ENCODE measurements at places on chromosomes 1 and 21. TPM values are rescaled to one million over a fixed set of nuclear protein-coding genes. Genes with fewer than 3 reads are reported as not detected.

DNA sequence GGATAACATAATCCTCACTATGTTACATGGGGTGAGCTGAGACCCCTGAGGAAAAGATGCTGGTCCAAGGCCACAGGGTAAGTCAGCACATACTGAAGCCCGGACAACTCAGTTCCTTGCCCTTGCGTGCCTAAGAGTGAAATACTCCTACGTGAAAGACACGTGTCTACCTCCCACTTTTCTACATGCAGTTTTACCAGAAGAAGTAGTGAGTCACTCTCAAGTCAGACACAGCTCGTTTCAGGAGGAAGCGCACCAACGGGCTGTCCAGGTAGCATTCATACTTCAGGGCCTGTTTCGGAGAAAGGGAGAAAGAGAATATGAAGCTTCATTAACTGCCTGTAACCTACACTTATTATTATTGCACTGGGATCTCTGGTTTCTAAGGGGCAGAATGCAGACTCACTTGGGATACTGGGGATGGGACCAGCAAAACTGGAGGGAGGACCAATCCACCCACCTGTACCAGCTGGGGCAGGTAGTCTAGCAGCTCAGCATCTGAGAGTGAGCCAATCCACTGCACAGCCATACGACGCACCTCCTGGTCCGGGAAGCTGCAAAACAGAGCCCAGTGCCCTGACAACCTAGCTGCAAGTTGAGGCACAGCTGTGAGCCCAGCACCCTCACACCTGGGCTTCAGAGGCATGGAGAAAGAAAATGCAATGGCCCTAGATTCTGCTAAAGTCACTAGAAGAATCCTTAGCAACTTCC is 32.4 kb upstream of the PPP1R15B start:
- no peak for DNase-seq
- no peak overlapping the region for H3K27ac ChIP-seq
- H3K4me3 ChIP-seq: no peak overlapping the region
- no peaks in the 10 kb centered on the region for H3K27me3 ChIP-seq
- H3K4me1 ChIP-seq: peaks cover under 1% of the 10 kb centered on the region

DNA sequence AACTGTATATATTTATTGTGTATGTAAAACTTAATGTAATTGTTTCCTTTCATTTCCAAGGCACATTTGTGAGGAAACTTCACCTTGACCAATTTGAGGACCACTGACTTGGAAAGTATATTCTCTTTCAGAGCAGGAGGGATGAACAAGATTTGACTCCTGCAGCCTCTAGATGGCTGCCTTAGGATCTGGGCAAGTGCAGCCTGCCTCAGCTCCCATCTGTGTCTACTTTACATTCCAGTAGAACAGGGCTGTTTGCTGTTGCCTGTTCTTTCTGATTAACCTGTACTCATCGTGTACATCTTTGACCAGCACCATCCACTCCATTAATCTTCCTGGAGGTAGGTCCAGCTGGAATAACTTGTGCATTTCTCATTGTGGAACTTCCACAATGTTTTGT is 312.8 kb downstream of the HLX start:
- H3K27me3 ChIP-seq: no peaks in the 10 kb centered on the region
- no peak for DNase-seq
- no peak overlapping the region for H3K4me3 ChIP-seq
- H3K36me3 ChIP-seq: no peaks in the 10 kb centered on the region

DNA sequence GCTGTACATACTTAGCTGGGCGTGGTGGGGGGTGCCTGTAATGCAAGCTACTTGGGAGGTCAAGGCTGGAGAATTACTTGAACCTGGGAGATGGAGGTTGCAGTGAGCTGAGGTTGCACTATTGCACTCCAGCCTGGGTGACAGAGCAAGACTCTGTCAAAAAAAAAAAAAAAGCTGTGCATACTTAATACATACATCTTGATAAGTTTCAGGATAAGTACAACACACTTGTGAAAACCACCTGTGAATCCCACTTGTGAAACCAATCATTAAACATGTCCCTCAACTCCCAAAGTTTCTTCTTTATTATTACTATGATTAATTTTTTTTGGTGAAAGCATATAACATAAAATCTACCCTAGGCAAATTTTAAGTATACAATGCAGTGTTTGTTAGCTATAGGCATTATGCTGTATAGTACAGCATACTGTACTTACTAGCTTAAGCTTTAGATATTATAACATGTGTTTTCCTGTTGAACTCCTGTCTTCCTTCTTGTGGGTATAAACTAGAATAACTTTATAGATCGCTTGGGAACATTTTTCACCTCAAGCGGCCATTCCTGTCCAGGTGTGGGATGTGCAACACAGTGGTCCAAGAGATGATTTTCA is 41.4 kb downstream of the DISC1 start:
- H3K27ac ChIP-seq: no peak overlapping the region
- H3K27me3 ChIP-seq: no peaks in the 10 kb centered on the region
- no peaks in the 10 kb centered on the region for H3K36me3 ChIP-seq
- no peak overlapping the region for H3K4me3 ChIP-seq
- no peak for DNase-seq

DNA sequence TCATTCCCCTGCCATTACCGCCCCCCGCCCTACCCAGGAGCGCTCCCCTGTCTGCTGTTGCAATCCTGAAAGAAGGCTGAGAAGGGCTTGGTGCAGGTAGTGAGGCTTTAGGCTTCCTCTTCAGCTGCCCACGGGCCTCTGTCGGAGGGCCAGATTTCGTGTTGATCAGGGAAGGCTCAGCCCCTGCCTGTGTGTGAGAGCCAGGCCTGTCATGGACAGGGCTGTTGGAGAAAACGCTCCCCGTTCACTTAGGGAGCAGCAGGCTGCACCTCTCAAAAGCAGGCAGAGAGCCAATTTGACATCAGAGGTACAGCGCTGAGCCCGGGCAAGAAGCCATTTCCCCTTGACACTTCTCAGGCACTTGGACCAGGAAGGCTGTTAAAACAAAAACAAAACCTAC is 19.0 kb downstream of the TEX35 start:
- no peak overlapping the region for H3K4me3 ChIP-seq
- H3K27me3 ChIP-seq: no peaks in the 10 kb centered on the region
- no peaks in the 10 kb centered on the region for H3K36me3 ChIP-seq
- no peak overlapping the region for H3K27ac ChIP-seq

Gene OR2AK2
- polyA plus RNA-seq: not detected
